ENCODE measurements at places on chromosomes 11 and 22.

GRCh38 chr22:20572132-20572802 is 64.9 kb downstream of the MED15 start:
- no peak for DNase-seq

GRCh38 chr11:45917286-45917622 is 423 bp downstream of the PEX16 start:
- no peak for DNase-seq

GRCh38 chr11:19805827-19806226 is 93.2 kb downstream of the NAV2 start:
- no peak for DNase-seq

DNA sequence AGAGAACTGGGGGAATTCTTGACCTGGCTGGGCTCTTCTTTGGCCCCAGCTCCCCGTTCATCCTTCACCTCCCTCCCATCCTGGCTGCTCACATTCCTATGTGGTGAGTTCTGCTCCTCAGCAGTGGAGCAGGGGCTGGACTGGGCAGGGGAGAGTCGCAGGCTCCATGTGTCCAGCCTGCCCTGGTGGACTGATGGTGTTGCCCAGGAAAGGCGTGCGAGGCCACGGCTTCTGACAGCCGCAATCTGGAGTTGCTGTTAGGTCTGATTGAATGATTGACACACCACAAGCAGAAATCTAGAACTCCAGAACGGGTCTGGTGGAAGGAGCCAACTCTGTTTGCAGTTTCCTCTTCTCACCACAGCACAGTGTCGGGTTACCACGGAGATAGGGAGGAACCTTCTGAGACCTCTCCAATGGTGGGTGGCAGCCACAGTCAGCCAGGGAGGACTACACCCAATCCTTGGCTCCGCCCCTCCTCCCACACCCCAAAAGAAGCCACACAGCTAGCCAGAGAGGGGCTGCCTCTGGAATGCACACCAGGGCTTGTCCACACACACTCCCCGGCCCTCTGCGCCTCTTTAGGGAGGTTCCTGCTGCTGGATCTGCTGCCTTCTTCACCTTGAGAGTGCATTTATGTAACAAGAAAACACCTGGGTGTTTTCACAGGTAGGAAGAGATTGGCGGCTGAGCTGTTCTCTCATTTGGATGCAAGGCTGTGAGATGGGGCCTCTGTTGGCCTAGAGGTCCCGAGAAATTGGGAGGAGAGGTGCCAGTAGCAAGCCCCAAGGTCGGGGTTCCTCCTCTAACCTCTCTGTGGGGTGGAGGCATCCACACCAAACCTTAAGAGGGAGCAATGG is 56.4 kb upstream of the CD44 start:
- peak; percentile 85 for DNase-seq

- no peak for DNase-seq
Measured at GRCh38 chr11:78450866-78451265, 33.2 kb upstream of the GAB2 start.

Measured in T-helper 17 cell (primary cell).